Left hindlimb (tissue), 1 donor: ENCODE measurements at places on chromosomes 6 and 20.
A peak's percentile ranks its signal among the peaks of the same experiment; 100 is the strongest.

DNA sequence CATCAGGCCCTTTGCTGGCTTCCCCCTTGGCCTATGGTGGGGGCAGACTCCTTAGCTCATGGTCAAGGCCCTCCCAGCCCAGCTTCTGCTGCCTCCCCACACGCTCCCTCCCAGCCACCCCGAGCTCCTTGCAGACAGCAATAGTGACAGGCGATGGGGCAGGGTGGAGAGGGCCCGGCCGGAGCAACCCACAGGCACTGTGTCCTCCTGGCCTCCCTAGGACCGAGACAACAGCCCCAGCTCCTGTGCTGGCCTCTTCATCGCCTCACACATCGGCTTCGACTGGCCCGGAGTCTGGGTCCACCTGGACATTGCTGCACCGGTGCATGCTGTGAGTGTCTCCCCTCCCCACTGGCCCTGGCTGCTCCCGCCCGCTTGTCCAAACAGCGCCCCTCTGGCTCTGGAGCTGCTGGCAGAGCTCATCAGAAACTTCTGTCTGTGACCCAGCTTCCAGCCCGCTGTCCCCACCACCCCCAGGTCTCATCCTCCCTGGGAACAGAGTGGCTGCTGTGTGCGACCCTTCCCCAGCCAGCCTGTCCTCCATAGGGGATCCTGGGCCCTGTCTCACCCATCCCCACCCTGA lies 21.8 kb downstream of the NPEPL1 start:
- peak; percentile 26 for DNase-seq

GRCh38 chr6:25968769-25969168 lies 6.2 kb downstream of the TRIM38 start:
- DNase-seq, result no peak

DNA sequence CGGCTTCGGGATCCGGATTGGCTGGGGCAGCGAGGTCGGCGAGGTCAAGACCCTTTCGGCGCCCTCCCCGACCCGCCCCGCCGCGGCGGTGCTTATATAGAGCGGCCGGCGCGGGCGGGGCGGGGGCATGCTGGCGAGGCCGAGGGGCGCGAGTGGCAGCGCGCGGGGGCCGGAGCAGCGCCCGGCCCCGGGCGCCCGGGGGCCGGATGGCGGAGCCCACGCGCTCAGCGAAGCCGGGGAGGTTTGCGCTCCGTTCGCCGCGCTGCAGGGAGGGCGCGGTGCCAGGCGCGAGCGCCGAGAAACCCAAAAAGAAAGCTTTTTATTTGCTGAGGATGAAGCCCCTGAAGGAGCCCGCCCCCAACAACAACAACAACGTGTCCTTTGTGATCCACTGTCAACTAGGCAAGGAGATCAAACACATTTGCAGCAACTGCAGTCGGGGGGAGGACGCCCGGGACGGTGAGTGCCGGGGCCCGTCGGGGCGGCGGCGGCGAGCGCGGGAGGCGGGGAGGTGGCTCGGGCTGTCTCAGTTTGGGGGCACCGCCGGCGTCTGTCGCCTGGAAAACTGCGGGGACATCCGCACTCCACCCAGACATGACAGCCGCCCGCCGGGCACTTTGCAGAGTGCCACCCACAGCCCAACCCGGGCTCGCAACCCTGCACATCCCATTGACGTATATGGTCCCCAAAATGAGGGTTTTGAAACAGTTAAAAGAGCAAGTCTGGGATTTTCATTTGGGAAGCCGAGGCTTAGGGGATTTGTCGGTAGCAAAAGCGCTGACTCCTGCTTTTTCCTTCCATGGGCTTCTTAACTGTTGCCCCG lies 297.3 kb downstream of the PHACTR1 start:
- peak; percentile 43 for DNase-seq

DNA sequence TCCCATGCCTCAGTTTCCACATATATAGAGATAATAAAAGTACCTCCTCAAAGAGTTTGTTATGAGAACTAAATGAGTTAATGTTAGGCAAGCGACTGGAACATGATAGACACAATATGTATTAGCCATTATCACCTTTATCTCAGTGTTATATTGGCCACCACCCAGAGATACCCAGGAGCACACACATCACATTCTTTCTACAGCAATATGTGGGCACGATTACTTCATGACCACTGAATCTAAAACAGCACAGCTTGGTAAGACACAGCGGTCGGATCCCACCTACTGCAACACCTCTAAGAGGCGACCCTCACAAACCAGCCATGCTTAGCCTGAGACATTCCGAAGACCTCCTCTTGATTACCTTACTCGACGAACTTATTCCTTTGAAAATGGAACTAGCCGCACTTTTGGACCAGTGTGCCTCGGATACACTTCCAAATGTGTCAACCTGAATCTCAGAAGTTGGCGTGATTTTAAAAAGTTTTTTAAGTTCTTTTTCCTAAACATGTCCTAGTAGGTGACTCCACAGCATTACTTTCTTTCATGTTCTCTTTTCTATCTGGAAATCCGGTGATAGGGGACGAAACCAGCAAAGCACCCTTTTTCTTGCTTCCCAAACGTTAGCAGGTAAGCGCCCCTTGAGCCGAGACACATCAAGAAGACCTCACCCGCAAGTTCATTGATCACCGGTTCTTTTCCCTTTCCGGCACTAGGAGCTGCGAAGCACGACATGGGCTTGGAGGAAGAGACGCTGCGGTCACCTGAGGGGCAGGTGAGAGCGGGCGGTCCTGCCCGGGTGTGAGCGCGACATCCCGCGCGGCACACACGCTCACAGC lies 923 bp downstream of the GMDS start:
- no peak for DNase-seq

DNA sequence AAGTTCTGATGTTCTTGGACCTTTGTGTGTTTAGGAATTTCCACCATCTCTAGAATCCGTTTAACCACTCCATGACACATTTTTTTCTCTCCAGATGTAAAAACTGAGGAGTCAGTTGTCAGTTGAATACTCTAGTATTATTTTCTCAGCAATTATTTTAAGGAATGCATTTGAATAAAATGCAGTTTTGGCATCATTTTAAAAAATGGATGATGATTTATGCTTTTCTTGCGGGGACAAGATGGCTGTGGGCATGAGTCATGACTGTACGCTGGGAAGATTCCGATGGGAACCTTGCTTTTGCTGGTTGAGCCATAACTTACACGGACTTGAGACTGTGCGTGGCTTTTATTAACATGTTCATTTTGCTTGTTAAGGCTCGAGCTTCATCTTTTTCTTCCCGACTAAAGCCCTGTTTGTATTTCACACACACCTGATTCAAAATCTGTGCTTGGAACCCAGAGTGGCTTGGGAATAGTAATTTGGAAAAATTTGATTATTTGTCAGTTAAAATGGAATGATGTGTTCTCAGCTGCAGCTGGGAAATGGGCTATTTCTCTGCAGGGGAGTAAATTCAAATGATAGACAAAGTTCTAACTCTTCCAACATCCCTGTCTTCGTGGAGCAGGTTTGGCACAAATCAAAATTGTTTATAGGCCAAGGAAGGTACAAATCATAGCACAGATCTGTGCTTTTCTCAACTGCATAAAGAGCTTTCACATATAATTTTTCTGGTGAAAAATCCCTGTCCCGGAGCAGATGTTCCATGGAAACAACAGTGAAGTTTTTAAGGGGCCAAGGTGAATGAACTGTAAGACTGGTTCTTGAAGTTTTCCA lies 470.5 kb upstream of the JAG1 start:
- peak; percentile 36 for DNase-seq

GRCh38 chr20:50802289-50802688 lies 7.4 kb downstream of the BCAS4 start:
- DNase-seq, result no peak

DNA sequence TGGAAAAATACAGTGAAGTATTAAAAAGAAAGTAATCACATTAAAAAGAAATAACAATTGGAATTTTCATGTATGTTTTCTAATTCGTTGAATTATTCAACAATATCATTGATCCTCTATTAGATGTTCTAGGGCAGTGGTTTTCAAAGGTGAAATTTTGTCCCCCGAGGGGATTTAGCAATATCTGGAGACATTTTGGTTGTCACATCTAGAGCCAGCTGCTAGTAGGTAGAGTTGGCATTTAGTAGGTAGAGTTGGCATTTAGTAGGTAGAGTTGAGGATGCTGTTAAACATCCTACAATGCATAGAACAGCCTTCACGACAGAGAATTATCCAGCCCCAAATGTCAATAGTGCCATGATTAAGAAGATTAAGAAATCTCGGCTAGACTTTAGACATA lies 173.7 kb downstream of the BCAS1 start:
- no peak for DNase-seq

DNA sequence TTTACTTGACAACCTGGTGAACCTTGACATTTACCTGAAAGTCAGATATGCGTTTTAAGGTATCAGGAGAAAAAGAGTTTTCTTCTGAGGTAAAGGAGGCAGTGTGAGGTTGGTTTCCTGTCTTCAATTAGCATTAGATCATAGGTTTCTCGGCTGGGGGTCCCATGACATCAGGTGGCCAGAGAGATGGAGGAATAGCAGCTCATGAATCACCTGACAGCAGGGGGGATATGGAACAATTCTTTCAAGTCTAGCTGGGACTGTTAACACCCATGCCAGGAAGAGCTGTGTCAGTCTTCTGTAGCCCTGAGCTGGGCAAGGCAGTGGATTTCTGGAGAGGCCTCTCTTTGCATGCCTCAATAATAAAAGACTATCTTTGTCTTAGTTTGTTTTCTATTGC lies 108.0 kb upstream of the TMEM170B start:
- no peak for DNase-seq

GRCh38 chr6:39879535-39879934 lies 54.7 kb downstream of the MOCS1 start:
- no peak for DNase-seq

- no peak for DNase-seq
Measured at GRCh38 chr20:51616060-51616459, 73.5 kb upstream of the NFATC2 start.

- DNase-seq, result no peak
Measured at GRCh38 chr6:45965007-45965406, 50.7 kb downstream of the CLIC5 start.

DNA sequence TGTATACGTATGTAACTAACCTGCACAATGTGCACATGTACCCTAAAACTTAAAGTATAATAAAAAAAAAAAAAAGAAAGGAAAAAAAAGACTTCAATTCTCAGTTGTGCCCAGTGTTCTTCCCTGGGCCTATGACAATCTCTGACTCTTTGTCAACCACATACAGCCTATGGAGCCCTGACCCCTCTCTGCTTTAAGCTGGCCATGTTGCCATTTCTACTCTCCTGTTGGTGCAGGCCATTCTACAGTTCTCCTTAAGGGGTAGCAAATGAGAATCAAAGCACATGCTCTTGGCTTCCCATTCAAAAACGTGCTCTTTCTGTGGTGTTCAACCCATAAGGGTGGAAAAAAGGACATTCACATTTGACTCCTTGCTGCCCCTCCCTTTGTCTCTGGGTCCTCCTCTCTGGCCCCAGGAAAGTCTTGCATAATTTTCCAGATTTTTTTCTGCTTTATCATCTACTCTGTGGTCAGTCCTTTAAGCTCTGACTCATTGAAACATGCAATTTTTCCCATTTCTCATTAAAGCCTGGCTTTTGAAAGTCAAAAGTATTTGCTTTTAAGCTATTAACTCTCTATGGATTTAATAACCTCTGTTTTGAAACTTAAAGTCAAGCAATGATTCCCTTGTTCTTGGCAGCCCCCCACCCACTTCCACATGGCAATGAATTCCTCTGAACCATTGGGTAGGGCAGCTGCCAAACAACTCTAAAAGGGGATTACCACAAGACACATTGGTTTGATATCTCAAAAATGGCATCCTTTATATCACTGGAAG lies 208.6 kb upstream of the MCHR2 start:
- no peak for DNase-seq

- DNase-seq, result no peak
Measured at GRCh38 chr6:169286961-169287360, 33.3 kb upstream of the THBS2 start.

DNA sequence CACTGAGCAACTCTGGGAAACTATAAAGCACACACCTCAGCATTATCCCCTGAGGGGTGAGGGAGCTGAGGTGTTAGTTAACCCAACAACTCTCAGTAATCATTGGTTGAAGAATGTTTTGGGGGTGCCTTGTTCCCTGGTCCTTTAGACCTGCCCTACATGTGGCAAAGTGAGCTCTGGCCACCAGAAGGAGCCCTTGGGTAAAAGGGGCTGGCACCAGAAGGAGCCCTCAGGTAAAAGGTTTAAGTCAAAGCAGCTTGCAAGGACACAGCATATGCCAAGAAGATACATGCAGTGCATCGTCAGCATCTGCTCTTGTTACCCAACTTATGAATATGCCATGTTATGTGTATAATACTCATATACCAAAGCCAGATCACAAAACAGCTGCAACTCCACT lies 1081.7 kb downstream of the KIF16B start:
- DNase-seq, result no peak

- DNase-seq, result no peak
Measured at GRCh38 chr20:38806855-38807655, 1.6 kb downstream of the PPP1R16B start.

DNA sequence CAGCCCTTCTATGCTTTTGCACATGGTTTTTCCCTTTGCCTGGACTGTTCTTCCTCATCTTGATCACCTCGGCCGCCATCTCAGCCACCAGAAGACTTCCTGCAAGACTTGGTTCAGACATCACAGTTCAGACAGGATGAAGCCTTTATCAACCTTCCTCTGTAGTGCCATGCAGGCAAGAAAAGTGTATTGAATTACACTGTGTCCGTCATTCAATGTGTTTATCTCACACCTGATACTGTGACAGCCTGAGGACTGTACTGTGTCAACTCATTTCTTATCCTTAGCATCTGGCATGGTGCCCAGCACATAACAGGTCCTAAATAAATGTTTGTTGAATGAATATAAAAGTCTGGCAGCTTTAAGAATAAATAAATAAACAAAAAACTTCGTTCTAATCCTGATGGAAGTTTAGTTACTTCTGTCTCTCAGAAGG lies 133.3 kb upstream of the MAN1A1 start:
- no peak for DNase-seq
